ENCODE measurements at places on chromosomes 1 and 21.

- no peak for DNase-seq
These were observed at the start of gene MTARC2 for GRCh38 chr1:220748089-220748934. TSS of gene MTARC2 (plus strand) at chr1:220748322. CDS start at chr1:220748532, 210 bp downstream.

DNA sequence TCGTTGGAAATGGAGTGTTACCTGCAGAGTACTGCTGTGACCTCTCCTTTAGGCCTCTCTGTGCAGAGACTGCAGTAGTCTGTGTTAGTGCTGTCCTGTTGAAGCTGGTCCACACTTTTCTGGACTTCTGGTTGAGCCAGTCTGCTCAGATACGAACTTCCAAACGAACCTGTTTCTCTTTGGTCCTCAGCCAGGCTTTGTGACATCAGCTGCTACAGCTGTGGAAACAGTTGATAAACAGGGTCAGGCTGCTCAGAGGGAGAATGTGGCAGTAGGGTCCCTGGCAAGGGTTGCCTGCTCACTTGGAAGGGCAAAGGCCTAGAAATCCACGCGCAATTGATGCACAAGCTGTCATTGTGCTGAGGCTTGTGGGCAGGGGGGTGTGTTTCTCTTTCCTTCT, 98.8 kb downstream of the NOS1AP start:
- no peak for DNase-seq

DNA sequence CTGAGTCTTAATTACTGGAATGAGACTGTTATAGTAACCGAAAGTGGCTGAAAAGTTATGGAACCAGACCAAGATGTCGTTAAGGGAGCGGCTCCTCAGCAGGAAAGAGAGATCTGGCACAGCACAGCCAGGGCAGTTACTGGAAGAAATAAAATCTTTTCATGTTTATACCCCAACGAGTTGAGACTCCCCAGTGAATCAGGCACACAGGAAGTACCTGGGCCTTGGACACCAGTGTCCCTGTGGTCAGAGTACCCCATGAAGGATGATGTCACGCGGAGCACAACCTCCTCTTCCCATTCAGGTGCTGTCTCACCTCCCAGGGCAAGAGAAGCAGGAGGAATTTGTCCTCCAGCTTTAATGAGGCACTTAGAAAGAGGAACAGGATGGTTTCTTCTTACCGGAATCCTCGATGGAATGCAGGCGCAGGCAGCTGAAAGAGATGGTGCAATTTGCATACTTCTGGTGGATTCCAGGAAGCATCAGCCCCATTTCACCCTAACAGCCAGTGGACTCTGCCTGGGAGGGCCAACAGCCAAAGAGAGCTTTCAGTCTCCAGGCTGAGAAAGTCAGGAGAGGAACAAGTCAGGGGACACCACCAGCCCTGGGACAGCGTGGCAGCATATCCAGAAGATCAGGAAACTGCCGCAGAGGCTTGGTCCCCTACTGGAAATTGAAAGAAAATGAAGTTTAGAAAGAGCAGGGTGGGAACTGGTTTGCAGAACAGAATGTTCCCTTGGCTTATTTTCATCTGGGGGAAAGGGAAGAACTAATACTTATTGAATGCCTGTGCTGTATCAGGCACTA, 35.9 kb upstream of the CTTNBP2NL start:
- no peak for DNase-seq

DNA sequence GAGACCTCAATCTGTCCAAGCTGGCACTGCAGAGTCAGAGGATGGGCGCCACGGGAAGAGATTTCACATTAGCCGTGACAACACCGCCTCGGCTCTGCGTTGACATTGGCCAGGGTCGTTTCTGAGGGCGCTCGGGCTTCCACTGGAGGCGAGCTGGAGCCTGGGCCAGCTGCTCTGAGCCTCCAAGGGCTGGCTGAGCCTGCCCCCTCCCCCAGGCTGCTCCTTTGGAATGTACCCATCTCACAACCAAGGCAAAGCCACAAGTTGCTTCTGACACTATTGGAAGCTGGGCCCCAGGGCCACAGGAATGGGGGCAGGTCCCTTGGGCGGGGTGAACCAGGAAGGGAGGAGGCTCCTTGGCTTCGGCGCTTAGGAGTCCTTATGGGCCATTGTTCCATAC, 12.7 kb downstream of the GPR3 start:
- DNase-seq, result no peak

- no peak for DNase-seq
These were observed 162.6 kb downstream of the PIK3R3 start for GRCh38 chr1:45969866-45970265.

DNA sequence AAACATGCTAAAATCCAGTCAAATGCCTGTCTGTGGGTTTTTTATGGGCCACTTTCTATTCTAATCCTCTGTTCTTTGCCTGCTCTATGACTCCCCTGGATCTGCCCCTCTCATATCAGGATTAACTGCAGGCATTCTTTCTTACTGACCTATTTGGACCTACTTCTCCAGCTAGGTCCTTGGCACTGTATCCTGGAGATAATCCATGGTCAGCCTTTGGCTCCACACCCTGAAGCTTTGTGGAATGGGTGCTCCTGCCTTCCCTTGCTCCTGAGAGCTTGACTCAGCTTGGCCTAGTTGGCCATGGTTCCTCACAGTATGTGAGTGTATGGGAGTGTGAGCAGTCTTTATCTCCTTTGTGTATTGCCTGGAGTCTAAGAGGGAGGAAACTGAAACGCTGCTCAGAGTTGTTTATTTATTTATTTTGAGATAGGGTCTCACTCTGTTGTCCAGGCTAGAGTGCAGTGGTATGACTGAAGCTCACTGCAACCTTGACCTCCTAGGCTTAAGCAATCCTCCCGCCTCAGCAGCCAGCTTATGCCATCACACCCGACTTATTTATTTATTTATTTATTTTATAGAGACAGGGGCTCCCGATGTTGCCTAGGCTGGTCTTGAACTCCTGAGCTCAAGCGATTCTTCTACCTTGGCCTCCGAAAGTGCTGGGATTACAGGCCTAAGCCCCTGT, 28.7 kb upstream of the CDC14A start:
- DNase-seq, result no peak

DNA sequence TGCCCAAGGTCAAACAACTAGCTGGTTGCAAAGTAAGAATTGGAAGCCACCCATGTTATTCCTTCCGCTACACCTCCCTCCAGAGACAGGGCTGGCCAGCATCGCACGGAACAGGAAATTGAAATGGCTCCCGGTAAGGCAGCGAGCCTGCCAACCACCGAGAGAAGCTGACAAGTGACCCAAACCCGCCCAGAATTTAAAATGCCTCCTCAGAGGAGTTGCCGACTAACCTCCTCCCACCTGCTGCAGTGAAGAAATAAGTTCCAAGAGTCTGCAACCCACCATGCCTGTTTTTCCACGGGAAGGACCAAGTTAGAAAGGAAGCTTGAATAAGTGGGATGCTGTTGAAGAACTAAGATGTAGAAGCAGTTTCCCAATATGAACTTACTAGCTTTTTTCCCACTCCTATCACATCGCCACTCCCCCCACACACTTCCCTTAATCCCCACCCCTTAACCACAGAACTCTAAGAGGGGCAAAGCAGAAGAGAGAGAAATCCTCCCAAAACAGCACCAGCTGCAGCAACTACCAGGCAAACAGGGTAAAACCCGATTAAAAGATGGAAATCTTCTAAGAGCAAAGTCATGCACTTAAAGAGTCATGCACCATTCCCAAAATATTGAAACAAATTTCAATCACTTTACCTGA, 78.6 kb downstream of the TIAM1 start:
- DNase-seq, result no peak

DNA sequence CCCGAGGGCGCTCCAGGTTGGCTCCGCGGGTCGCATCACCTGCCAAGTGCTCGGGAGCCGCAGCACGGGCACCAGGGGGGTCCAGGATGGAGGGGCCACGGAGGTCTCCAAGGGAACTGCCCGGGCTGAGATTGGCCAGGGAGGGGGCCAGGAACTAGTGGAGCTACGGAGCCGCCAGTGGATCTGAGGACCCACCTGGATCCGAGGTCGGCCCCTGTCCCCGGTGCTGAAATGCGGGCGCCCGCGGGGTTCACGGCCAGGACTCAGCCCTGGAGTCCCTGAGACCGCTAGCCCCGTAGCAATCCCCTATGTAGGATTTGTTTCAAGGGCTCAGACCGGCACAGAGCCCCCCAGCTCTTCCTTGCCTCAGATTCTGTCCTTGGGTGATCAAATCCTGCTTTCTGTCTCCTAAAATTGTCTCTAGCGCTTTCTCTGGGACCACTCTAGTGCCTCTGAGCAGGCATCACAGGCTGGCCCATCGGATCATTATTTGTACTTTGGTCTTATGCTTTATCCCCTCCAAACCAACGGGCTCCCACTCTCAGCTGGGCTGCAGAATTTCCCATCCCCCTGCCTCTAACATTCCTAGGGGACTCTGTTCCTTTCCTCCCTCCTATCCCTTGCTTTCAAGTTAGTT, 27.3 kb downstream of the KIAA2013 start:
- DNase-seq, result no peak
